ENCODE measurements at places on chromosomes 16 and 17. TPM values are rescaled to one million over a fixed set of nuclear protein-coding genes. Genes with fewer than 3 reads are reported as not detected.

The AHSP gene
- not detected for polyA plus RNA-seq

The ARL5C gene
- not detected for polyA plus RNA-seq

The NXN gene
- polyA plus RNA-seq = 116 TPM

The IGF2BP1 gene
- polyA plus RNA-seq = 13.1 TPM

The NTN1 gene
- polyA plus RNA-seq = 0.11 TPM

The TMED6 gene
- polyA plus RNA-seq = 0.10 TPM

The EME1 gene
- 10.1 TPM for polyA plus RNA-seq

The RAPGEFL1 gene
- polyA plus RNA-seq = 5.6 TPM

The NPB gene
- 1.2 TPM for polyA plus RNA-seq

The KRTAP2-2 gene
- polyA plus RNA-seq = not detected

- no peak overlapping the region for H3K27ac ChIP-seq
- peaks cover 71% of the 10 kb centered on the region for H3K27me3 ChIP-seq
- DNase-seq = no peak
Observed at GRCh38 chr16:85850344-85850880, 48.5 kb upstream of the IRF8 start.

DNA sequence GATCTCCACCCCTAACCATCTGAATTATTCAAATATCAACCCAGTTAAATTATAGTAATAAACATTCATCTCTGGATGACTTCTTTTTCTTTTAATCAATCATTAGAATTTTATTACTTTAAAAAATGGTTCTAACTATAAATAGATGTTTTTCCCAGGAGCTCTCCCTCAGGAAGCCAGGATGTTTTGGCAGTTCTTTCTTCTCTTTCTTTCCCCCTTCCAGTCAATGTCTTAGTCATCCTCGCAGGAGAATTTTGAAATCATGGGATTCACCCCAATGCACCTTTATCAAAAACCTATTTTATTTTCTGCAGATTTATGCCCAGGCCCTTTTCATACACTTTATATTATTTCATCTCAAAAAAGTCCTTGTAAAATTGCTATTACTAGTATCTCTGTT lies 711.6 kb downstream of the CDH11 start:
- no peaks in the 10 kb centered on the region for H3K36me3 ChIP-seq
- no peak for DNase-seq
- no peak overlapping the region for H3K4me3 ChIP-seq

- no peak for DNase-seq
- H3K36me3 ChIP-seq = no peaks in the 10 kb centered on the region
- H3K4me1 ChIP-seq = no peaks in the 10 kb centered on the region
Observed at GRCh38 chr16:20089246-20089965, 15.7 kb upstream of the GPR139 start.

DNA sequence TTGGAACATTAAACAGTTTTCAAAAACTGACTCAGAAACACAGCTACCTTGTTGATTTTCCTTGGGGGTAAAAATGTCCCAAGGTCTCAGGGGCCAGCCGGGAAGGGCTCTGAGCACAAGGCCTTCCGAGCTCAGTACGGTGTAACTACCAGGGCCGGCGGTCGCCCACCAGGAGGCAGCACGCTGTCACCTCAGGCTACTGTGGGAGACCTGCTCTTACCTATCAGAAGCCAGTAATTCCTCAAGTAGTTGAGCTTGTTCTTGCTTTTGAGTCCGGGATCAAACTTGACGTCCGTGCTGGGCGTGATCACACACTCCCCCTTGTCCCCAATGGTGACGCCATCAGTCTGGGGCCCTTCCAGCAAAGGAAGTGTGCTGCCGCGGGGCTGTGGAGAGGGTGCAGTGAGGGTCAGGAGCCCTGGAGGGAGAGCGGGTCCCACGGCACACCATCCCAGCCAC lies 43.4 kb upstream of the ICAM2 start:
- no peak overlapping the region for H3K27ac ChIP-seq
- DNase-seq = peak; percentile 27
- peaks cover 17% of the 10 kb centered on the region for H3K36me3 ChIP-seq
- no peak overlapping the region for H3K4me3 ChIP-seq

DNA sequence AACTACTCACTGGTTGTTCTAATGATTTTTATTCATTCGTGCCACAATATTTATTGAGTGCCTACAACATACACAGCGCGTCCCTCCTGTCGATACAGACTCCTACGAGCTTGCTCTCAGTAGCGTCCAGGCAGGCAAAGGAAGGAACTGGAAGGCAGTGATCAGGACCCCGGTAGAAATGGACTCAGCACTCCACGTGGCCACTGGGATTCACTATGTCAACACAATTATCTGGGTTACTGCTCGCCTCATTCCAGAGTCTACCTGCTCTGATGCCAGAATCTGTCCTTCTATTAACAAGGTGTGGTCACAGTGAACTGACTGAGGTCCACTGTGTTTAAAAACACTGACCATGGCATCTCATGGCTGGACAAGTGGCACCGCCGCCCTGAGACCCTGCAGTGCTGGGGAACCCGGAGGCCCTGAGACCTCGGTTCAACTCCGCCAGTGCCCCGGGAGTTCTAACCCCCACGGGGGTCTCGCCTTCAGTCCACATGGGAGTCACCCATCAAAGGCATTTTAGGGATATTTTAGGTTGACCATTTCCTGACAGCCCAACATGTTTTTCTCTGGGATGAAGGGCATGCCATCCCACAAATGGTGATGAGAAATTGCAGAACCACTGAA lies 71.4 kb downstream of the ZFHX3 start:
- no peaks in the 10 kb centered on the region for H3K4me1 ChIP-seq
- H3K36me3 ChIP-seq = no peaks in the 10 kb centered on the region
- no peak overlapping the region for H3K4me3 ChIP-seq
- H3K27ac ChIP-seq = no peak overlapping the region
- H3K27me3 ChIP-seq = no peaks in the 10 kb centered on the region

- no peak overlapping the region for H3K4me3 ChIP-seq
- H3K36me3 ChIP-seq = no peaks in the 10 kb centered on the region
- H3K27ac ChIP-seq = no peak overlapping the region
- no peaks in the 10 kb centered on the region for H3K4me1 ChIP-seq
- no peak for DNase-seq
Observed at GRCh38 chr17:61087024-61087423, 312.6 kb upstream of the TBX2 start.

- DNase-seq = peak; percentile 12
- no peaks in the 10 kb centered on the region for H3K36me3 ChIP-seq
- H3K4me3 ChIP-seq = peak within 1 kb of the TSS; percentile 21
- H3K27ac ChIP-seq = no peak within 1 kb of the TSS
- peaks cover 50% of the 10 kb centered on the region for H3K27me3 ChIP-seq
Observed at GRCh38 chr17:81961087-81961511, at the start of gene NOTUM. Gene NOTUM, minus strand, starts transcription at chr17:81961187. Its CDS starts 278 bp downstream, at chr17:81960909.

GRCh38 chr16:58107709-58108108 lies 21.5 kb downstream of the CFAP20 start:
- no peaks in the 10 kb centered on the region for H3K27me3 ChIP-seq
- no peak for DNase-seq
- no peak overlapping the region for H3K27ac ChIP-seq
- peaks cover 3% of the 10 kb centered on the region for H3K4me1 ChIP-seq

GRCh38 chr16:30473231-30474073 lies 910 bp downstream of the ITGAL start:
- no peaks in the 10 kb centered on the region for H3K36me3 ChIP-seq
- peaks cover 37% of the 10 kb centered on the region for H3K27me3 ChIP-seq
- DNase-seq = no peak
- H3K4me1 ChIP-seq = no peaks in the 10 kb centered on the region

DNA sequence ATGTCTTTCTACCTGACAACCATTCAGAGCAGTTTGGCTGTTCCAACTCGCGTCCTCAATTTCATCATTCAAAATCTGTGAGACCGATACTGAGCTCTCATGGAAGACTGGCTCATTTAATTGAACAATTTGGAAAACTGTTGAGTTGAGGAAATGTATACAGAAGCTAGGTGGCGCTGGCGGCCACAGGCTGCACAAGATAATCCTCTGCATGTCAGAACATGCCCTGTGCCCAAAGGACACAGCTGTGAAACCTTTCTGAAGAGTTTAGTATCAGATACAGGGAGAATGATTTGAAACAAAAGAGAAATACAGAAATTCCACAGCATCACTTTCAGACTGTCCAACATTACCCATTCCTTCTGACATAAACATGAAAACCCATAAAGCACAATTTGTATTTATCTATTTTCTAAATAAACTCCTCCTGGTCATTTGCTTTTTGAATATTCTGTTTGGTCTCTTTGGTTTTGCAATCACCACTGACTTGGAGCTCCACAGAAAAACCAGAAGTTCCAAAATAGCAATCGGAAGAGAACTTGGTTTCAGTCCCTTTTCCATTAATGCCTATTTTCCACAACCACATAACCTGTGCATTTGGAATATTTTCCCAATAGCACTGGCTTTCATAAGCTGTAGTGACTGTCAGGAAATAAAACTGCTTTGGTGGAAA lies 192.8 kb downstream of the MAP2K6 start:
- H3K4me3 ChIP-seq = no peak overlapping the region
- peaks cover 18% of the 10 kb centered on the region for H3K4me1 ChIP-seq
- H3K27ac ChIP-seq = peak overlapping the region; percentile 97
- H3K27me3 ChIP-seq = no peaks in the 10 kb centered on the region
- DNase-seq = peak; percentile 85
- no peaks in the 10 kb centered on the region for H3K36me3 ChIP-seq

- H3K4me3 ChIP-seq = no peak overlapping the region
- H3K27ac ChIP-seq = no peak overlapping the region
- no peak for DNase-seq
Observed at GRCh38 chr16:23080329-23080728, 68.9 kb downstream of the USP31 start.

GRCh38 chr16:66416136-66416535 lies 11.0 kb upstream of the BEAN1 start:
- DNase-seq = no peak
- H3K36me3 ChIP-seq = no peaks in the 10 kb centered on the region
- H3K4me1 ChIP-seq = no peaks in the 10 kb centered on the region
- peaks cover 16% of the 10 kb centered on the region for H3K27me3 ChIP-seq
- H3K27ac ChIP-seq = no peak overlapping the region
- no peak overlapping the region for H3K4me3 ChIP-seq

- no peak for DNase-seq
- H3K36me3 ChIP-seq = no peaks in the 10 kb centered on the region
- H3K4me1 ChIP-seq = no peaks in the 10 kb centered on the region
- H3K27ac ChIP-seq = no peak overlapping the region
- H3K27me3 ChIP-seq = no peaks in the 10 kb centered on the region
Observed at GRCh38 chr17:10812674-10813073, 8.8 kb upstream of the TMEM238L start.

DNA sequence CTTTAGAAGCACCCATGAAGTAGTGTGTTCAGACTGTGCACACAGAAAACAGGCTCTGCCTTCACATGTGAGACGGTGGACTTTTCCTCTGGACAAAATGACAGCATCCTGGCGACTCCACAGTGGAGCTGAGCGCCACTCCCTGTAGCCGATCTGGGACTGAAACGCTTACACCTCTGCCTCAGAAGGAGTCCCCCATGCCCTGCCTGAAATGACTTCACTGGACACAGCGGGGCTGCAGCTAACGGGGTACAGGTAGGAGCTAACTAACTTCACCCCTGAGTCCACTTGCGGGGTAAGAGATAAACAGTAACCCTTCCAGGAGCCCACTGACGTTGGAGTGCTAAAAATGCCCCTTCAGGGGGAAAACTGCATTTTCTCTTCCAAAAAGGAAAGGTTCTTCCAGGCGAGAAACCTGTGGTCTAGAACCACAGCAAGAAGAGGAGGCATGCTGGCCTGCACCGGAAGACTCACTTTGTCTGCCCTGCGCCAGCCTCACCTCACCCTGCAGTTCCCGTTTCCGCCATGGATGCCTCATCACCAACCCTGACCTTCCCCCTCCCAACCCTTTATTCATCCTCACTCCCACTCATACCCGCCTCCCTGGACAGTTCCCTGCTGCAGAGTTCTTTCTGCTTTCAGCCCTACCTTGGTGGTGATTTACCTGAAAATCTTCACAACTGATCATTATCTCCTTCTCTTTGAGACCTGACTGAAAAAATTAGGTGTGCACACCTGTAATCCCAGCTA lies 19.4 kb upstream of the ENDOV start:
- no peak for DNase-seq
- H3K4me3 ChIP-seq = no peak overlapping the region
- peaks cover 2% of the 10 kb centered on the region for H3K4me1 ChIP-seq
- H3K27ac ChIP-seq = no peak overlapping the region
- no peaks in the 10 kb centered on the region for H3K27me3 ChIP-seq
- peaks cover 32% of the 10 kb centered on the region for H3K36me3 ChIP-seq

GRCh38 chr17:5780476-5780875 lies 196.2 kb upstream of the NLRP1 start:
- H3K36me3 ChIP-seq = no peaks in the 10 kb centered on the region
- no peaks in the 10 kb centered on the region for H3K27me3 ChIP-seq
- H3K27ac ChIP-seq = no peak overlapping the region
- peaks cover 7% of the 10 kb centered on the region for H3K4me1 ChIP-seq

GRCh38 chr16:87463722-87464690 lies 28.8 kb downstream of the ZCCHC14 start:
- H3K36me3 ChIP-seq = peaks cover 4% of the 10 kb centered on the region
- H3K4me3 ChIP-seq = no peak overlapping the region
- peak overlapping the region; percentile 82 for H3K27ac ChIP-seq
- H3K27me3 ChIP-seq = no peaks in the 10 kb centered on the region

DNA sequence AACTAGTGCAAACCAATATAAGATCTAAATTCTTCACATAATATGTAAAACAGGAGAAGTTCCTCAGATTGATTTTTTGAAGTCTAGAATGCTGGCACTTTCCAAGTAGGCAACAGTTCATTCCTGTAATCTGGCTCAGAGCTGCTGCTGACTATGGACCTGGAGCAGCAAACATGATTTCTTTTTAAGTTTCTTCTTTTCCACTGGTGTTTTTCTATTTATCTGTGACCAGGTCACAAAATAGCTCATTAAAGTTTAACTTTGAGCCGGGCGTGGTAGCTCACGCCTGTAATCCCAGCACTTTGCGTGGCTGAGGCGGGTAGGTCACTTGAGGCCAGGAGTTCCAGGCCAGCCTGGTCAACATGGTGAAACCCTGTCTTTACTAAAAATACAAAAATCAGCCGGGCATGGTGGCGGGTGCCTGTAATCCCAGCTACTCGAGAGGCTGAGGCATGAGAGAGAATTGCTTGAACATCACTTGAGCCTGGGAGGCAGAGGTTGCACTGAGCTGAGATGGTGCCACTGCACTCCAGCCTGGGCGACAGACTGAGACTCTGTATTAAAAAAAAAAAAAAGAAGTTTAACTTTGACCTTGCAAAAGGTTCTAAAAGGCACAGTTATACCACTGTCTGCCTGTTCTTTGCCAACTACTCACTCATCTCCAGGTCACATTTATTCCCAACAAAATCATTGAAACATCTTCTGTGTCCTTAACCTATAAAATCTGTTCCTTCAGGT lies 29.4 kb upstream of the SLC13A2 start:
- H3K36me3 ChIP-seq = no peaks in the 10 kb centered on the region
- no peak for DNase-seq
- no peaks in the 10 kb centered on the region for H3K4me1 ChIP-seq
- H3K4me3 ChIP-seq = no peak overlapping the region
- H3K27ac ChIP-seq = no peak overlapping the region
- H3K27me3 ChIP-seq = peaks cover 17% of the 10 kb centered on the region

DNA sequence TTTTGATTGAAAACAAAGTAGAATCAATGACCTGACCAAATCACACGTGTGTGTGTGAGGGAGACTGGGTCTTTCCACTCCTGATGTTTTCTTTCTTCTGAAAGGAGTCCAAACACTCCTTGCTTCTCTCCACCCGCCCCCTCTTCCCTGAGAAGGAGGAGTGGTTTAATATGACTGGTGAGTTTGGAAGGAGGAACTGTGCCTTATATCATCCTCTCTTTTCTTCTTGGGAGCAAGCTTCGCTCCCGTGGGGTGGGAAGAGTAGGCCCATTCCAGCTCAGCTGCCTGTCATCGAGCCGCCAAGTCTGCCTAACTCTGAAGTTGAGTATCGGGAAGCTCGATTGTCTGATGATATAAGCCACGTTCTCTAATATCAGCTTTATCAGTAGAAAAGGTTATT lies 96.5 kb downstream of the YPEL2 start:
- DNase-seq = no peak
- no peaks in the 10 kb centered on the region for H3K36me3 ChIP-seq
- no peak overlapping the region for H3K27ac ChIP-seq
